Progenitor cell of endocrine pancreas (in vitro differentiated cells): ENCODE measurements at places on chromosomes 2 and 18. TPM values are rescaled to one million over a fixed set of nuclear protein-coding genes. Genes with fewer than 3 reads are reported as not detected.

- DNase-seq = no peak
Measured at GRCh38 chr2:95075440-95076132, 46.0 kb downstream of the MRPS5 start.

GRCh38 chr2:108169982-108170625, 69.7 kb upstream of the SULT1C3 start:
- DNase-seq = no peak

GRCh38 chr2:201185863-201186262, 2.9 kb downstream of the CASP10 start:
- DNase-seq = no peak

DNA sequence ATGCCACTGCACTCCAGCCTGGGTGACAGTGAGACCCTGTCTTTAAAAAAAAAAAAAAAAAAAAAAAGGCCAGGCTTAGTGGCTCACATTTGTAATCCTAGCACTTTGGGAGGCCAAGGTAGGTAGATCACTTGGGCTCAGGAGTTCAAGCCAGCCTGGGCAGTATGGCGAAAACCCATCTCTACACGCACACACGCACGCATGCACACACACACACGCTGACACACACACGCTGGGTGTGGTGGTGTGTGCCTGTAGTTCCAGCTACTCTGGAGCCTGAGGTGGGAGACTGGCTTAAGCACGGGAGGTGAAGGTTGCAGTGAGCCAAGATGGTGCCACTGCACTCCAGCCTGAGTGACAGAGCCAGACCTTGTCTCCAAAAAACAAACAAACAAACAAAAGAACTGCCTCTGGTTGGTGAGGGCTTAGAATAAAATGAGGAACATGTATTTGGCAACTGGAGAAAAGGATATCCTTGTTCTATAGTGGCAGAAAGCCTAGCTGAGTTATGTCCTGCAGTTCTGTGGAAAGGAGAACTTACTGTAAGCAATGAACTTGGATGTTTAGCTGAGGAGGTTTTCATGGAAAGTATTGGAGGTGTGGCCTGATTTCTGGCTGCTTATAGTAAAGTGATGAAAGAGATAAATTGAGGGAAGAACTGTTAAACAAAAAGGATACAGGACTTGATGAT, 34.0 kb downstream of the HAT1 start:
- DNase-seq = no peak

The ACP1 gene
- 111 and 118 TPM in 2 replicates for total RNA-seq

GRCh38 chr2:109463236-109463635, 150.5 kb downstream of the SEPTIN10 start:
- DNase-seq = no peak

- DNase-seq = no peak
Measured at GRCh38 chr2:159925975-159926374, 128.0 kb upstream of the CD302 start.

DNA sequence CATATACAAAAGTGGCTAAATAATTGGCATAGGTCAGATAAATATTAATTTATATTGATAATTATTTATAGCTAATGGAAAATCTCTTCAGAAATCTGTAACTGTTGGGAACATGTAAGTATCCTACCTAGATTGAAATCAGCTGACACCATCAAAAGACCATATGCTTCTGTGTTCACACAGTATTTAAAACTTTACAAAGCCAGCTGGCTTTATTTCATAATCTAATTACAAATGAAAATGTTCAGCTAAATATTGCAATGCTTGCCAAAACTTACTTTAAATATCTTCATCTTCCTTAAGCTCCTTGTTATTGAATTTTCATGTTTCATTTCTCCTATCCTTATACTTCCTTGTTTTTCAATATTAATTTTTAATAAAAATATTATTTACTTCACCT, 190.9 kb upstream of the DOK6 start:
- DNase-seq = no peak

- DNase-seq = no peak
Measured at GRCh38 chr18:11052800-11053199, 96.6 kb downstream of the PIEZO2 start.

DNA sequence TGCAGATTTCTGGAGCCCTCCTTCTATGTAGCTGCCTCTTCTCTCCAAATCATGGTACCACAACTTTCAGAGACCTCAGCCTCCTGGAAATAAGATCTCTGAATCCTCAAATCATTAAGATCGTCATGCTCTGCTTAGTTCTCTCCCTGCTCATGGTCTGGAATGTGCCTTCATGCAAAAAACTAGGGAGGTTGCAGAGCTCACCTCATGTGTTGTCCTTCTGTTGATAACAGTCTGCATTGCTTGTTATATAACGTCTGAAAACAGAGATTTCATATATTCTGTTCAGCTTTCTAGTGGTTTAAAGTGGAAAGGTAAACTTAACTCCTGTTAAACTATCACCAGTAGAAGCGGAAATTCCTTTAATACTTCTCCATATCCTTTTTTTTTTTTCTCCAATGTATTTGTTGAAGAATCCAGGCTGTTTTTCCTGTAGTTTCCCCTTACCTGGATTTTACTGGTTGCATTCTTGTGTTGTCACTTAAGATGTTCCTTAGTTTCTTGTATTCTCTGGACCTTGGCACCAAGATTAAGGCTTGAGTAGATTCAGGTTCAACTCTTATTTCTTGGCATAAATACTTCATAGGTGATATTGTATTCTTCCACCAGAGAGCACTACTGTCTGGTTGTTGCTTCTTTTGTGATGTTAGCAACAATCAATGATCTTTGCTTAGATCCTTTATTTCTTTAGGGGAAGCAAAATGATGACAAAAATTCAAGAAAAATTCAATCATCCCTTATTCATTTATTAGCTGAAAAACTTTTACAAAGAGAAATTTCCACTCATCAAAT, 211.3 kb downstream of the LOXHD1 start:
- DNase-seq = no peak

The GCKR gene
- total RNA-seq = 2.0 and 2.8 TPM in 2 replicates

The EGR4 gene
- total RNA-seq = 0.12 TPM in 1 of 2 replicates, not detected in the other

The TSPYL6 gene
- not detected in 2 replicates for total RNA-seq

- DNase-seq = no peak
Measured at GRCh38 chr2:172248785-172249187, 146.1 kb upstream of the DLX2 start.

DNA sequence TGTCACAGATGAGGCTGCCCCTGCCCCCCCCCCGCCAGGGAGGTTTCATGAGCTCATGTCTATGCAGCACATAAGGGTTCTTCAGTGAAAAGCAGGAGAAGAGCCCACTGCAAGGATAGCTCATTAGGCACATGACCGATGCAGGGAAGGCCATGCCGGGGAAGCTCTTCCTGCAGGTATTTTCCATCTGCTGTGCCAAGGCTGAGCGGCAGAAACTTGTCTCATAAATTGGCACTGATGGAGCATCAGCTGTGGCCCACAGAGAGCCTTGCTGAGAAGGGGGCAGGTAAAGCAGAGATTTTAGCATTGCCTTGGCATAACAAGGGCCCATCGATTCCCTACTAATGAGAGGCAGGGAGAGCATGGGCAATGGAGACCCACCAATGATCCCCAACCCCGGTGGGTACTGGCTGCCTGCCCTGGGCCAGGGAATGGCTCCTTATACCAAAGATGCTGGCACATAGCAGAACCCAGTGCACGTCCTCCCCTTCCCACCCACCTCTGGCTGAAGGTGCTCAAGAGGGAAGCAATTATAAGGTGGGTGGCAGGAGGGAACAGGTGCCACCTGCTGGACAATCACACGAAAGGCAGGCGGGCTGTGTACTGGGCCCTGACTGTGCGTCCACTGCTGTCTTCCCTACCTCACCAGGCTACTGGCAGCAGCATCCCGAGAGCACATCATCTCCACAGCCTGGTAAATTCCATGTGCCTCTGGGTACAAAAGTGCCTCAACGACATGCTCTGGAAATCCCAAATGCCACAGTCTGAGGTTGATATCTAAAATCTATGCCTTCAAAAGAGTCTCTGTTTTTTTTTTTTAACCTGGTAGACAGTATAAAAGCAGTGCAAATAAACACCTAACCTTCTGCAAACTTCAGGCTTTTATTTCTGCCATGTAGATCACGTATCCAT, 41.4 kb downstream of the STEAP3 start:
- DNase-seq = peak; percentile 43

- DNase-seq = no peak
Measured at GRCh38 chr2:223897669-223898330, 47.3 kb downstream of the WDFY1 start.

The L3MBTL4 gene
- 8.0 and 11.5 TPM in 2 replicates for total RNA-seq

- DNase-seq = no peak
Measured at GRCh38 chr2:23301136-23301535, 83.8 kb upstream of the KLHL29 start.

The SLC5A7 gene
- 0.60 and 1.8 TPM in 2 replicates for total RNA-seq

GRCh38 chr2:24855022-24855622, 61.9 kb downstream of the CENPO start:
- DNase-seq = no peak

GRCh38 chr18:10690035-10690329, 164.2 kb downstream of the NAPG start:
- no peak for DNase-seq

DNA sequence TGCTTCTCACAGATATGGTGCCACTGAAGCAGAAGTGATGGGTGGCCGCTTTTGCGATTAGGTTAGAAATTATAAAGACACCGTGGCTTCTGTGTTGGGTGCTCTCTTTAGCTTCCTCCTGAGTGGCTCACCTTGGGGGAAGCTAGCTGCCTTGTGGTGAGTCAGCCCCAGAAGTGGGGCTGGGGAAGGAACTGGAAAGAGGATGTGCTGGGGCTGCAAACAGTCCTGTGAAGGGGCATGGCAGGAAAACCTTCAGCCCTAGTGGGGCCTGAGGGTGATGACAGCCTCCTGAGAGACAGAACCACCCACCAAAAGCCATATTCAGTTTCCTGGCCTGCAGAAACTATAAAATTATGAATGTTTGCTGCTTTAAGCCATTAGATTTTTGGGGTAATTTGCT, 8.9 kb upstream of the ASB18 start:
- no peak for DNase-seq

DNA sequence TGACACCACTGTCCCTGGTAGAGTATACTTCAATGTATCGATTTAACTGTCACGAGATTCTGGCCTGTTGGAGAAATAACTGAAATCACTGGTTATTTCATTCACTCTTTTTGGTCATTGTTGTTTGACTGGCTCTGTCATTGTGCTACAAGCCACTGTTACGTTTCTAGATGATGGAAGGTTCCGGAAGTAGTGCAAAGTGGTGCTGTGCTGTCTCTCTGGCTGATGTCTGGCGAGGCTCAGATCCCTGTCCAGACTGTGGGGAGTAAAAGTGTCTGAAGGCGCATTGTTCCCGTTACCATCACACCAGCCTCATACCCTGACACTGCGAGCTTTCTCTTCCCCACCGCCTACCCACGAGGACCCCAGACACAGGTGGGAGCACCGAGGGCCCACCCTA, 11.7 kb downstream of the CNDP1 start:
- no peak for DNase-seq

DNA sequence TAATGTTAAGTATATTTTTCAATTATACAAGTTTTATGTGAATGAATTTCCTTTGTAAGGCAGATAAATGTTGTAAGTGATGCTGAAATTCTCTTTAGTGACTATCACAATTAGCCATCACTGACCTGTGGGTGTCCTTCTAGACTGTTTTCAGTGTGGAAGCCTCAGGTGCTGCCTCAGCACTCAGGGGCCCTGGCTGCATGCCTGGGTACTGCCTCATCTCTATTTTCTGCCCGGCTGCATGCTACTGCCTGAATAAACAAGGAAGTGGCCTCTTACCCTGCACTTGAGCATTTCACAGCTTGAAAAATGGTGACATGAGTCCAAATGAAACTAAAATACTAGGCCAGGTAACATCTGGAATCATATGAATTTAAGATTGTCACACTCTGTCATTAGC, 787.6 kb upstream of the SALL3 start:
- DNase-seq = no peak

DNA sequence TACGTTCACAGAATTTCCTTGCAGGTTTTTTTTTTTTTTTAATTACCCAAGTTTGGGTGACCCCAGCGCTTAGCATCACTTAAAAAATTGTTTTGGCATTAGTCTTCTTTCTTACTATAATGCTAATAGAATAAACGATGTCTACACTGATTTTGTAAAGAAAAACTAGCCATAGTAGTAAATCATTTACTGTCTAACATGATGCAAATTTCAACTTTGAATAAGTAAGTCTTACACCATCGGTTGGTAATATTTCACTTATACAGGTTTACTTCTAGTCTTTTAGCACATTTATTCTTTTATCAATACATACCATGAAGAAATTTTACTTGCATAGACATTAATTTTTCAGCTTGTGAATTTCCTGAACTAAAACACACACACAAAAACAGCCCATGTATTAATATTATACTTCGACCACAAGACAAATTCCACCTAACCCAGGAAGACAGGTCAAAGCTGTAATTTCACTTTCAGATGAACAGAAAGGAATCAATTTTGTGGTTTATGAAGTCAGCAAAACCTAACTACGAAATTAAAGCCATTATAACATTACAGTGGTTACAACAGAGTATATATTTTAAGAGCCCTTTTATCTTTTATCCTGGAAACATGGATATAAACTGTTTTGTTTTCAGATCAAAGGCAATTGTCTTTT, 1.9 kb downstream of the YES1 start:
- no peak for DNase-seq

DNA sequence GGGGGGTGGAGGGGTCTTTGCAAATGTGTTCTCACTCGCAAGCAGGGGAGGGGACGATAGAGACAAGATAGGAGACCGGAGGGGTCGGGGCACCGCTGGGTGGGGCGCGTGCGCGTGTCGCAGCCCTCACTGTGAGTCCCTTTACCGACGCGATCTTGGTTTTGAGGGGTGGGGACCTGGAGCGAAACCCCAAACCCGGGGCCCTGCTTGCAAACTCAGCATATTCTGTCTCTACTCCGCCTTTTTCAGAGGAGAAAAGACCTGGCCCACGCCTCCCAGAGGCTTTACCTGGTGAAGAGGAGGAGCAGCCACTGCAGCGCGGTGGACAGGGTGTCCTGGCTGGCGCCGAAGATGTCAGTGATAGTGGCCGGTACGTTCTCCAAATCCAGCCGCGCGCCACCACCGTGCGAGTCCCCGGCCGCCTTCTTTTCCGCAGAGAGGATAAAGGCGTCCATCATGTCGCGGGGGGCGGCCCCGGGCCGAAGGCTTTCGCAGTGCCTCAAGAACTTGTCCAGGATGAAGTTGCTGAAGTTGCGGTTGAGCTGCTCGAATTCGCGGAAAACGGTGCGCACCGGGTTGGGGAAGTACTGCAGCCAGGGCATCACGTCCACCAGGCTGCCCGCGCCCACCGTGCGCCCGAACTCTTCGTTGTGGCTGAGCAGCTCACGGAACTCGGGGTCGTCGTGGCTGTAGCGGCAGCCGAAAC, 1.7 kb downstream of the CYP1B1 start:
- DNase-seq = peak; percentile 11

The KCNIP3 gene
- 4.3 and 6.3 TPM in 2 replicates for total RNA-seq

The SCTR gene
- 33.1 and 34.9 TPM in 2 replicates for total RNA-seq

The SLC30A3 gene
- not detected in 2 replicates for total RNA-seq

GRCh38 chr18:63237881-63238692, 81.5 kb downstream of the BCL2 start:
- DNase-seq = no peak

- peak; percentile 28 for DNase-seq
Measured at GRCh38 chr2:174697255-174697654, 67.0 kb downstream of the CHRNA1 start.

GRCh38 chr2:2642906-2643890, 312.1 kb upstream of the MYT1L start:
- no peak for DNase-seq
